Left hindlimb (tissue), 1 donor: ENCODE measurements at places on chromosomes 5 and 9.

DNA sequence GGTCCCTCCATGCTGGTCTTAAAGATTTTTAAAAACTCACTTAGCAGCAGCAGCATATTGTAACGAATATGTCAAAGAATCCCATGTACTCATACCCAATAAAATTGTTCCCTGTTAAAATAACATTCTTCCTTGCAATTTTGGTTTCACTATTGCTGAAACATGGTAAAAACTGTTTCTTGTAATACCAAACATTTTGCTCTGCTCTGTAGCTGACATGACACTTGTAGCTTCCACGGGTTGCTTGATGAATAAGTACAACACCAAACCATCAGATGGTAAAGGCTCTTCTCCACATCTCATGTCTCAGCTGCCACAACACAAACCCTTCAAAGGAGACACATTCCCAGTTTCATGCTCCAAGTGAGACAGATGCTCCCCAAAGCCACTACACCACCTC, 180.7 kb upstream of the PTGER4 start:
- no peak for DNase-seq

GRCh38 chr9:119005162-119005561, 364.1 kb downstream of the BRINP1 start:
- no peak for DNase-seq

DNA sequence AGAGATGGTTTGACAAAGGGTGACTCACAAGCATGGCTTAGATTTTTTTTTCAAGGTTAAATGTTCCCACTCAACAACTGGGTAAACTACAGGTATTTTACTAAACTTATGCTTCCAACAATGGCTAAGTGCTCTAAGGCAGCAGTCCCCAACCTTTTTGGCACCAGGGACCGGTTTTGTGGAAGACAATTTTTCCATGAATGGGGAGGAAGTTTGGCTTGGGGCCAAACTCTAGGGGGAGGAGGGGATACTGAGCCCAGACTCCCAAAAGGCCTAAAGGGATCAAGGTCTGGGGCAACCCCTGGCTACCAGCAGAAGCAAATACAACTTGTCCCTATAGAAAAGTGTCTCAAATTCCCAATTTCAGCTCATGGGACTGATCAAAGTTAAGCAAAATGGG, 32.0 kb upstream of the HSD17B3 start:
- DNase-seq = no peak

GRCh38 chr9:107984956-107985355, 495.4 kb upstream of the KLF4 start:
- DNase-seq = no peak

DNA sequence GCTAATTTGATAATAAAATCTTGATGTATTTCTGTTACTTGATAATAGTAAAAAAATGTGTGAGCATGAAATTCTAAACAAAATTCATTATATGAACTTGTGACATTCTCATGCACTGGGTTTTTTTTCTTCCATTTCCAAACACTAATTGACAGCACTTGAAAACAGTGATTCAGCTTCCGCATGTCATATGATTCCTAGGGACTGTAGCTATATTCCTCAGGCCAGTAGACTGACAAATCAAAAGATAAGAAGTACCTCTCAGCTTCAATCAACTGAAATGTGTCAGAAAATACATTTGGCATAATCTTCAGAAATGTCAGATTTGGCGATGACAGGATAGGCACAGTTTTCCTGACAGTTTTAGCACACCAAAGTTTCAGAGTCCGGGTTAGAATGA, 52.5 kb downstream of the EFNA5 start:
- no peak for DNase-seq

GRCh38 chr5:37437711-37438110, 58.6 kb downstream of the WDR70 start:
- no peak for DNase-seq

DNA sequence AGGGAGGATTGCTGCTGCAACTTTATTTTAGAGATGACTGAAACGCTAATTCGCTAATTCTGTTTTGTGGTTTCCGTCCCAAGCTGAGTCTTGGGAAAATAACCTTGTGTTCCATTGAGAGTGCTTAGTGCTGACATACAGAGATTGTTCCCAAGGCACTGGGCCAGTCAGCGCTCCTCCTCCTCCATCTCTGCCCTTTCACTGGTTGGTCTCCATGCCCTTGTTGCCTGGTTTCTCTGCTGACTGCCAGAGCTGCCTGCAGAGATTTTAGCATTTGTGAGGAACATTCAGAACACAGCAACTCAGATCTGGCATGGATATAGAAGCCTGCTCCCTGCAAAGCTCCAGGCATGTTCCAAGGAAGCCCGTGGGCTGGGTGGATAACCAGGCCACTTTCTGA, 126.0 kb upstream of the IRX2 start:
- DNase-seq = no peak

DNA sequence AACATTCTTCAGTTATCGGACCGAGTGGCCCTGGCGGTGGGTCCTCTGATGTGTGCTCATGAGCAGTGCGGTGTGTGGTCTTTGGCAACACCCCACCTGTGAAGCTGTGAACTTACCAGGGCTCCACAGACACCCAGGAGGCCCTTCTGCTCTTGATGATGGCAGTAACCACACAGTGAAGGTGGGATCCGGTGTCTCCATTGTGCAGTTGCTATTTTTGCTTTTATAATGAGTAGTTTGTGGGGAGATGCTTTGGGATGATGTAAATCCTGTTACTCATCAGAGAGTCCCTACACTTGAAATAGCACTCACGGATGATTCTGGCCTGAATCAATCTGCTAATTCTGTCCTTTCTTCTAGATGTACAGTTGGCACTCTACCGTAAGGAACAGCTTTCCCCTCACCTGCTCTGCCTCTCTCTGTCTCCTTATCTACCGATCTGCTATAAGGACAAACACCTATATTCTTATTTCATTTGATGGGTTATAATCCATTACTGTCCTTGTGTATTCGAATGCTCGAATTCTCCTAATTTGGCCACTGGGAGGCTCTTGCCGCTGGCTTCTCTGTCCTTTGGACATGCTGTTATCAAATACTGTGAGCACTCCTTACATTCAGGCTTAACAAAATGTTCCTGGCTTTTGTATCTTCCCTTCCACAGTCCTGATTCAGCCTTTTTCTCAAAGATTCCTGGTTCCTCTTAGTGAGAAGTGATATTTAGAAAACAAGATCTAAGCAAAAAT, 20.2 kb downstream of the ATPSCKMT start:
- no peak for DNase-seq

DNA sequence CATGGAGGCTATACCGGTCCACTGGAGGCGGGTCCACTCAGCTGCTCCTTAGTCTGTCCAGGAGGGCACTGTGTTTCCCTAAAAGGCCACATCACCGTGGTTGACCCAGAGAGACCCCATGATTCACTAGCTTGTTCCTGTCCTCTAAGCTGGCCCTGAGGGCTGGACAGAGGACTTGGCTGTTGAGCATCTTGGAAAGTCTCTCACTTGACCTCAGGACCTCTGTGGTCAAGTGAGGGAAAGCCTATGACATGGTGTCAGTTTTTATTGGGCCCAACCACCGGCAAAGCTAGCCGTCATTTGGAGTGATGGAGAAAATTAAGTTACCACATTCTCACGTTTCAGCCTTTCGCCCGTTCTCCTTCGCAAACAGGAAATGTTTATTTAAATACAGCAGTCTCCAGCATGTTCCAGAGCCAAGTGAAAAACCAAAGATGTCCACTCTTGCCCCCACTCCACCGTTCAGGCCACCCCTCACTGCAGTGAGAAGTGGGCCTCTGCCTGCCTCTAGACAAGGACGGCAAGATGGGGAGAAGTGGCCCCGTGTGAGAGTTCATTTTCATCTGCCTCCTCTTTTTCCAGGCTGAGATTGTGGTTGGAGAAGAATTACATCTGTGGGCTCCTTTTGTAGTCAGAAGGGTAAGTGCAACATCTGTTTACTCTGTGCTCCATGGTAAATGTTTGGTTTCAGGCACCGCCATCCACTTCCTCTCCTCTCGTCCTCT, 4.4 kb downstream of the SLIT3 start:
- DNase-seq = no peak

DNA sequence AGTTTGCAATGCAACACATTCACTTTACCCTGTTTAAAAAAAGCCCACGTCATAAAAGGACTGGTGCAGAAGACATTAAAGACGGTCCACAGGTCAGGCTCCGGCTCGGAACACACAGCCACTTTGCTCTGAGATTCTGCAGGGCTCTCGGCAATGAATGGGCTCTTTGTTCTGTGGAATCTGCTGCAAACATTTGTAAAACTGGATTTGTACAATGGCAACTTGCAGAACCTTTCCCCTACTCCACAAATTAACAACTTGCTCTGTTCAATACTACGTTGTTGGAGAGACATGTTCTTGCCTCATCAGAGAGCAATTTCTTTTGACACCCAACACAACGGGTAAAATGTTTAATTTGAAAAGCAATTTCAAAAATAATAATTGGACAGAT, 13.0 kb upstream of the NR5A1 start:
- no peak for DNase-seq

DNA sequence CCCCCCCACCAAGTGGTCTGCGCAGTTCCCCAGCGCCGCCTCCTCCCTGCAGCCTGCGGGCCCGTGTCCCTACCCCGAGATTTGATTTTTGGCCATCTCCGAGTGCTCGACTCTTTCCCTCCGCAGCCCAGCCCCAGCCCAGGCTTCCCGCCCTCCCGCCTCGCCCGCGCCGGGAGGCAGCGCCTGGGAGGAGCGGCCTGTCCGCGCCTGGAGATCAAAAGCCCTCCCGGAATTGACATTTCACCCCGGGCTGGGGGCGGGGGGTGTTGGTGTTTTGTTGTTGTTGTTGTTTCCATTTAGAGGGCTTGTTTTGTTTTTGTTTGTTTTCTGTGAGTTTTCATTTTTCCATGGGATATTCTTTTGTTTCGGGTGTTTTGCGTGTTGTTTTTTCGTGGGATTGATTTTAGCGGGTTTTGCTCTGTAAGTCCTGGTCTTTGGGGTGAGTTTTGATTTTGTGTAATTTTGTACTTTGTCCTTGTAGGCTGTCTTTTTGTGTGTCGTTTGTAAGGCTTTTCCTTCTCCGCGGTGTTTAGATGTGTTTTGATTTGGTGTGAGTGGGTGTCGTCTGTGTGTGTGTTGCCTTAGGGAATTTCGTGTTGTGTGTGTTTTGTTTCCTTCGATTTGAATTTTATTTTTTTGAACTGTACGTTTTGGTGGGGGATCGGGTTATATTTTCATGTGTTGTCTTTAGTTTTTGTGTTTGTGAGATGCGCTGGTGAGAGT, 1.7 kb upstream of the PAX5 start:
- no peak for DNase-seq

DNA sequence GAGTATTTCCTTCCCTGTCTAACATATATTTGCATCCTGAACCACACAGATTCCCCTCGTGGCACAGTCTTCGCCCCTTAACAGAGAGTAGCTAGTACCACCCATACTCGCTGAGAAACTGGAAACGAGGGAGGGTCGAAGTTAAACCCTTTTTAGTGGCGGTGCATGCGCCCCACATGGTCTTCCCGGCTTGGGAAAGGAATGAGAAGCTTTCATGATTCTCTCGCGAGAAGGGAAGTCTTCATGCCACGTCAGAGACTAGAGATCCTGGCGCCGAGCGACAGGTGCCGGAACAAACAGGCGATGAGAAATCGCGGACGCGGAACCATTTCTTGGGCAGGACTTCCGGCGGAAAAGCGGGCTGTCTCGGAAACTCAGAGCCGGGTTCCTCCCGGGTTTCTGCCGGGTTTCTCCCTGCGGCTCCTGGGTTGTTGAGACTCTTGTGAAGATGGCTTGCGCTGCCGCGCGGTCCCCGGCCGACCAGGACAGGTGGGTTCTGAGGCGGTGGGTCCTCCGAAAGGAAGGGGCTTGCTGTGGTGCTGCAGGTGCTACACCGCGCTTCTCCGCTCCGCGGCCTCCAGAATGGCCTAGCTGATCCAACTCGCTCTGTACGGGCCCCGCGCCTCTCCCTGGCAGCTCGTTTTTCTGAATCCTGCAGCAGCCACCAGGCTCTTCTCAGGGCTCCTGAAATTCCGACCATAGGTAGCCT, at the start of gene SRP19:
Gene SRP19, plus strand, starts transcription at position 359 of the 709 bp plus-strand sequence. Its CDS starts 90 bp downstream, at position 449.
- DNase-seq = peak; percentile 96

DNA sequence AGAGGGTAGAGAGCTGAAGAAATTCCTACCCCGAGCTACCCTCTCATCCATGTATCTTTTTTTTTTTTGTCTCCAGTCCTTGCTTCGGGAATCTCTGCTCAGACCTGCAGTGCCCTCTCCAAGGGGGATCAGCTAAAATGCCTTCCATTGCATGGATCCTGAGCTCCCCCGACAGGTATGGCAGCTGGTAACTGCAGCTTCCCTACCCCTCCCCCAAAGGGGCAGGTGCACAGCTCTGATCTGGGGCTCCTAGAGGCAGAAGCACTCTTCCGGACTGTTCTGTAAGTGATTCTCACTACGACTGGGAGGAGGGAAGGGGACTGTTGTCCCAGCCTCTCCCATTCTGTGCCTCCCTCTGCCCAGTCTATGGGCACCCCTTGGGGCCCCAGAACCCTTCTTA, 169.6 kb downstream of the MELK start:
- no peak for DNase-seq

- no peak for DNase-seq
Observed at GRCh38 chr9:128757602-128758001, 14.1 kb downstream of the ZER1 start.

GRCh38 chr5:7852542-7852941, 1.6 kb upstream of the CFAP90 start:
- DNase-seq = no peak

GRCh38 chr9:128724744-128725211, 851 bp upstream of the ZDHHC12 start:
- DNase-seq = peak; percentile 50

GRCh38 chr5:10315201-10315600, 7.5 kb upstream of the CMBL start:
- DNase-seq = no peak

GRCh38 chr5:39469176-39469575, 44.4 kb upstream of the DAB2 start:
- DNase-seq = no peak

DNA sequence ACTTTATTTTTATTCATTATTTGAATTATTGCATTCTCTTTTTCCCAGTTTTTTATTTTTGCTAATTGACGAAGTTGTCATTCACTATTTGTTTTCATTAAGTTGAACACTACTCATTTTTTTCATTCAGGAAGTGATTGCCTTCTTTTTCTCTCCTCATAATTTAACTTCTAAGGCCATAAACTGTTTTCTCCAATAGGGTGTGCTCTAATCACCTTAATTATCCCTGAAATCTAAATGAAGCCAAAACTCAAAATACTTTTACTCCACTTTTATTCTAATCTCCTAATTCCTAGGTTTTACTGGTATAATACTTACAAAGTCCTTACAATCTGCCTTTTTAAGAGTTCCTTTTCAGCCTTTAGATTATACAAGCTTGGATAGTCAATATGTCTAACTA, 2.9 kb upstream of the OR13C2 start:
- no peak for DNase-seq

- no peak for DNase-seq
Observed at GRCh38 chr9:130336027-130336610, 70.6 kb downstream of the HMCN2 start.

GRCh38 chr5:55173687-55174230, 782 bp upstream of the CDC20B start:
- no peak for DNase-seq
